ENCODE measurements at places on chromosomes 6 and 20.

DNA sequence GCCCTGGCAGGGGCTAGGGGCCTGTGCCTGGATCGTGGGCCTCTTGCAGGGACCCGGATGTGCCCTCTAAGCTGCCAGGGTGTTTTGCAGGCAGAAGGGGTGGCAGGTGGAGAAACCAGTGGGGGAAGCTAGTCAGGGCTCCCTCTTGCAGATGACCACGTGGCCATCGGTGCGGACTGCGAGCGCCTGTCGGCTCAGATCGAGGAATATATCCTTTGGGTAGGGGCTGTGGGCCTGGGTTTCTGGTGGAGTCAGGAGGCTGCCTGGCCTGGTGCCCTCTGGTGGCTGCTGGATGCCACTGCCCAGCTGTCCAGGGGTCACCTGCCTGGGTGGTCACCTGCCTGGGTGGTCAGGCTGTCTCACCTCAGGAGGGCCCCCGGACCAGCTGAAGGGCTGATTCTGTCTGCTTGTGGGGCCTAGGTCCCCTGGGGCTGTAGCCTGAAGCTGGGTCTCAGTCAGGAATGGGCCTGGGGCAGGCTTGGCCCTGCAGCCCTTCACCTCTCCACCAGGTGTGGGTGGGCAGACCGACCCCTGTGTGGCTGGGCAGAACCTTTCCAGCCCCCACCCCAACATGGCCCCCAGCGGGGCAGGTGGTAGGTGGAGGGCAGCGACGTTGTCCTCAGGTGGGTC, 6.7 kb downstream of the TCEA2 start:
- no peak for DNase-seq

- DNase-seq: no peak
Observed at GRCh38 chr20:39602649-39603048, 640.5 kb downstream of the DHX35 start.

DNA sequence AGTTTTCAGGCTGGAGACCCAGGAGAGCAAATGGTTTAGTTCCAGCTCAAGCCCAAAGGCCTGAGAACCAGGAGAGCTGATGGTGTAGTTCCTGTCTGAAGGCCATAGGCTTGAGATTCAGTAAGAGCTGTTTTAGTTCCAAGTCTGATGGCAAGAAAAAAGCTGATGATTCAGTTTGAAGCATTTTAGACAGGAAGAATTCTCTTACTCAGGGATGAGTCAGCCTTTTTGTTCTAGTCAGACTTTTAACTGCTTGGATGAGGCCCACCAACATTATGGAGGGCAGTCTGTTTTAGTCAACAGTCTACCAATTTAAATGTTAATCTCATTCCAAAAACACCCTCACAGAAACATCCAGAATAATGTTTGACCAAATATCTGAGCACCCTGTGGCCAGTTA, 2.5 kb downstream of the ZSCAN26 start:
- no peak for DNase-seq

- DNase-seq: no peak
Observed at GRCh38 chr20:13183005-13183404, 38.1 kb upstream of the ISM1 start.

DNA sequence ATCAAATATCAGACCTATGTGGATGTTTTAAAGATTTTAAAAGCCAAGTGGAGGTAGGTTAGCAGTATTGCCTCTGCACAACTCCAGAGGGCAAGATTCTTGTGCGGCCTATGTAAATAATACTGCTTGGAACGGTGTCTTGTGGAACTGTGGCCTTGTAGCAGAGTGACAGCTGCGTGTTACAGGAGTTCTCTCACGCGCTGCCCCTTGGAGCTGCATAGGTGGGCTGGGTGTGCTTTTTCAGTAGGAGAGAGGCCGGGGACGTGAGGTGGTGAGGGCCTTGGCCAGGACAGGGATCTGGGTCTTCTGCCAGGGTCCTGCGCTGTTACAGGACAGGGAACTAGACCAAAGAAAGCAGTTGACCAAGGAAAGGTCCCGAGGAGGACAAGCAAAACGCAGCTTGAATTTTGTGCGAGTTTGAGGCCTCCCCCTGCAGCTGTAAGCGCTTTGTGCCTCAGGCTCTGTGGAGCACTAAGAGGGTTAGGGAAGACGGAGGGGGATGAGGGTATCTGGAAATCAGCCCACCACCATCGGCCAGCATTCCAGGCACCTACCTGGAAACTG, 1.5 kb downstream of the TMEM181 start:
- no peak for DNase-seq

DNA sequence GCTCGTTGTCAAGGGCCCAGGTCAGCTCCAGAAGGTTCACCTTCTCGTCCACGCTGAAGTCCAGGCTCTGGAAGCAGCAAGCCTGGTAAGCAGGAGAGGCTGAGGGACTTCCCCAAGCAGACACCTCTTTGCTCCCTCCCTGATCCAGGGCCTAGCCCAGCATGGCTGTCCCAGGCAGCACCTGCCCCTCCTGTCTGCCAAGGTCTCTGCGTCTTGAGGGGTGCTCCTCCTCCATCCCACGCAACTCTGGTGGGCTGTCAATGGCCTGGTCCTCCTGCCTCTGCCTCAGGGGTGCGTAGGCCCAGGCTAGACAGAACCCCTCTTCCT, 87.1 kb downstream of the NINL start:
- no peak for DNase-seq

DNA sequence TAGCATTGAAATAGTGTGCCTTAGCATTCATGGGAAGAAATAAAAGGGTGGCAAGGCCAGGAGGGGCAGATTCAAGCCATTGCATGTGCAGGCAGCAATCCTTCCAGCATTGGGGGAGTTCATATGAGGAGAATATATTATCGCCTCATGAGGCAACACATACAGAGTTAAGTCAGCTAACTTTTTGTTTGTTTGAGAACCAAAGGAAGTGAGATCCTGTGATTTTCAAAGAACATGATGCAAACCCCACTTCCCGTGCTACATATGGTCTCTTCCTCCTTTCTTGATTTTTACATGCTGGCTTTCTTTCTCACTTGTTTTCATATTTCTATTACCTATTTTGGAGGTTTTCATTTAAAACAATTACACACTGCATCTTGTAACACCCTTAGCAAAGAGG, 579.7 kb upstream of the ARID1B start:
- DNase-seq: no peak

GRCh38 chr6:168774381-168774780, 333.4 kb downstream of the SMOC2 start:
- DNase-seq: no peak
